ENCODE measurements at places on chromosomes 16 and 17.

DNA sequence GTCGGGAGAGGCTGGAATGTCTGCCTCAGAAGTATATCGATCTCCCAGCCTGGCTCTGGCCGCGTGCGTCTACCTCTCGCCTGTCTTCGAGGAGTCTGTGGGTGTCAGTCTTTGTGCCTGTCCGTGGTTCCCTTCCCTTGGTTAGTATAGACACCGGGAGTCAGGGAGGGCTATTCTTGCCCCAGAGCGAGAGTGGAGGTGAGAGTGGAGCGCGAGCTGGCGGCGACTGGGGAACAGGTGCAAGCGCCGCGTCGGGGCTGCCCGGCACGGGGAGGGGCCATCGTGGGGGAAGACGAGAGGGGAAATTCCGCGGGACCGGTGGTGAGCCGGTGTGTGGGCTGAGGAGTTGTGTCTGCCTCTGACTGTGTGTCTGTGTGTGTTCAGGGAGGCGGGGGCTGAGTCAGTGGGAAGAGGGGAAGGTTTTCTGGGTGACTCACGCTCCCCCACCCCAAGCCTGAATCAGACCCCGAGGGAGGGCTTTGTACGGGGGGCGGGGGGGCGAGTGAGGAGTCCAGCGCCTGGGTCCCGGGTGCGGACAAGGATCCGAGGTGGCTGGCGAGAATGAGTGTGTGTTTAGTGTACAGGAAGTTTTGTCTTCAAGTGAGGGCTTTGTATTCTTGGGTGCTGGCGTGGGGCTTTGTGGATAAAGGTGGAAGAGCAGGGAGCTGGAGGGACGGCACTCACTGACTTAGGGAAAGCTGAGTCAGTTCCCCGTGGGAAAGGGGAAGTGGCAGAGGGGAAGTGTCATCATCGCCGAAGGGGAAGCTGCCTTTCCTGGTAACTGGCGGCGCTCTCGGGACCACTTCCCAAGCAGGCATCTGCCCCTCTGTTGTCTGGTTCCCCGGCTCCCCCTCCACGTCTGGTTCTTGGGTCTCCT is 8.6 kb downstream of the KDM6B start:
- peak; percentile 97 for DNase-seq

- no peak for DNase-seq
Observed at GRCh38 chr17:56486732-56487131, 106.8 kb upstream of the NOG start.

- no peak for DNase-seq
Observed at GRCh38 chr17:81601525-81602120, 35.3 kb downstream of the NPLOC4 start.

GRCh38 chr16:53058441-53058840 is 3.6 kb downstream of the CHD9 start:
- DNase-seq = no peak

DNA sequence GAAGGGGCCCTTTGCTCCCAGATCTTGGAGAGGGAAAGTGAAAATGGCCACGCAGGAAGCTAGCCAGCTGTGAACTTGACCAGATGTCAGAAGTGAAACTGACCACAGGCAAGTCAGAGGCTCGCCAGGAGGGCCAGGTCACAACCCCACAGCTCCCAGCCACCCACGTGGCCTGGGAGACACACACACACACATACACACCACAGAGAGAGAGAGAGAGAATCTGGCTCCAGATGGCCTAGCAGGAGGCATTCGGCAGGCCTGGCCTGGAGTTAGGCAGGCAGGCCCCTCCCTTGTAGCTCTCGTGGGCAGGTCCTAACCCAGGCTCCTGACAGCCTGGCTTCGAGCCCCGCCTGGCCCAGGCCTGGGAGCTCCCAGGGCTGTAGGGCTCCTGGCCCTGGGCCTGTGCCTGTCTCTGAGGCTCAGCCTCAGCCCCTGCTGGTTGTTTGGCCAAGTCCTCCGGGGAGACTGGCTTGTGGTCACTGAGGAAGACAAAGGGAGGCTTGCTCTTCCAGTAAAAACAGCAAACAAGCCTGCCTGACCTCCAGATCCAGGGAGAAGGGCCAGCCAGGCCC is 20.2 kb downstream of the NGFR start:
- DNase-seq = no peak

DNA sequence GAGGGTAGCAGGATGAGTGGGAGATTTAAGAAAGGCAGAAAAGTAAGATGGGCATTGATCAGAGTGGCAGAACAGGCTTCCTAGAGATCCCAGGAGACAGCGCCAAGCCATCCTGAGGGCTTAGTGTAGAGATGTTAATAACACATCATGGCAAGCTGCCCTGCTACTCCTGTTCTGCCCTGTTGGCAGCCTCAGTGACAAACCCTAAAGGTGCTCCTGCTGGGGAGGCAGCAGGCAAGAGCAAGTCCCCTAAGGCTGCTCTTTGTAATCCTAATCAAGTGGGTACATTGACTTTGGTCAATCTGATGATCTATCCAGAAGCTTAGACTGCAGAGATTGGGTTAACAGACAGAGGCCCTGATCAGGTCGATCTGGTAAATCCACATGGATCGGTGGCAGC is 16.3 kb downstream of the ANKFN1 start:
- no peak for DNase-seq

GRCh38 chr17:76131051-76131691 is 9.9 kb downstream of the FOXJ1 start:
- no peak for DNase-seq

GRCh38 chr16:2900526-2901075 is 11.1 kb upstream of the FLYWCH1 start:
- DNase-seq = no peak

- no peak for DNase-seq
Observed at GRCh38 chr16:88010343-88010967, 59.2 kb downstream of the BANP start.

GRCh38 chr16:9476744-9477143 is 385.3 kb downstream of the HAPSTR1 start:
- no peak for DNase-seq

- DNase-seq = no peak
Observed at GRCh38 chr16:83215406-83216001, 588.7 kb downstream of the CDH13 start.

DNA sequence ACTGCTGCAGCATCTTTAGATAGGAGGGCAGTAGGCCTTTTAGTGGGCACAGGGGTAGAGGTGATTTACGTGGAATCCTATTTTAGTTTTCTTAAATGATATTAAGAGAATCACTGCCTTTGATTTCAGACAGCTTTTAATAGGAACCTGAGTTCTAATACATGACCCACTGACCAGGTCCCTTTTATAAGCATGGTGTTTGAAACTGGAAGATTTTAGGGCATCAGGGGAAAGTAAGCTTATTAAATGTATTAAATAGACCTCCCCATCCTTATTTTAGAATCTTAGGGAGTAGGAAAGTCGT is 2.0 kb downstream of the MSL1 start:
- DNase-seq = no peak

- DNase-seq = no peak
Observed at GRCh38 chr17:17186551-17187505, 19.3 kb downstream of the PLD6 start.

DNA sequence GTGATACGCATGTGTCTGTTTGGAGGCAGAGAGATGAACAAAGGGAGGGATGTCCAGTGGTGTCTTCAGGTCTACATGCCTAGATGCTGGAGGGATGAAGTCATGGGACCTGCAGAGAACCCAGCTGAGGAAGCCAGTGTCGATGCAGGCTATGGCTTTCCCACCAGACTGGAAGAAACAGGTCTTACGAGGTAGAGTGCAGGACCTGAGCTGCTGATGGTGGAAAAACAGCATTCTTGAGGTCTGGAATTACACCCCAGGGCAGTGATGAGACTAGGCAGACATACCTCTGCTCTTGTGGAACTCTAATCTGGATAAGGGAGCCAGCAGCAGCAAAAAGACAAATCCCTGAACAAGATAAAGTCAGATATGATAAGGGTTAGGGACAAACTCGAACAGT is 37.4 kb downstream of the ARSG start:
- no peak for DNase-seq

- no peak for DNase-seq
Observed at GRCh38 chr17:27834571-27834970, 34.2 kb upstream of the NOS2 start.

GRCh38 chr17:2453866-2454265 is 53.0 kb upstream of the MNT start:
- DNase-seq = no peak

GRCh38 chr16:22004341-22004740 is 3.4 kb upstream of the PDZD9 start:
- no peak for DNase-seq

GRCh38 chr16:56480776-56481467 is 29.6 kb downstream of the OGFOD1 start:
- DNase-seq = no peak

DNA sequence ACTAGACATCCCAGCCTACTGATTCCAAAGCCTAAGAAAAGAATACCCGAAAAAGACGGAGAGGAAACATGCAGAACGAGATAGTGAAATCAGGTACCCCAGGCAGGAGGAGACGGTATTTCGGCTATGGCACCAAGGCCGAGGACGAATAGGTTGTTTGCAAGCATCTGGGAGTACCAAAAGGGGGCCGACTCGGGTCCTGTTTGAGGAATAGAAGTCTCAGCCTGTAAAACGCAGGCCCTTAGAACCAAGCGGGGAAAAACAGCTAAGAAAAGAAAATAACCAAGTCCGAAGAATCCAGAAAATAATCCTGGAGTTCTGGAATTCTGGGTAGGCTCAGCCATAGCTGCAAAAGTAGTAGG is 537 bp downstream of the SLC35B1 start:
- no peak for DNase-seq

GRCh38 chr16:85085721-85086120 is 26.6 kb downstream of the CIBAR2 start:
- DNase-seq = no peak

GRCh38 chr16:47976636-47977210 is 179.1 kb downstream of the ABCC12 start:
- no peak for DNase-seq

DNA sequence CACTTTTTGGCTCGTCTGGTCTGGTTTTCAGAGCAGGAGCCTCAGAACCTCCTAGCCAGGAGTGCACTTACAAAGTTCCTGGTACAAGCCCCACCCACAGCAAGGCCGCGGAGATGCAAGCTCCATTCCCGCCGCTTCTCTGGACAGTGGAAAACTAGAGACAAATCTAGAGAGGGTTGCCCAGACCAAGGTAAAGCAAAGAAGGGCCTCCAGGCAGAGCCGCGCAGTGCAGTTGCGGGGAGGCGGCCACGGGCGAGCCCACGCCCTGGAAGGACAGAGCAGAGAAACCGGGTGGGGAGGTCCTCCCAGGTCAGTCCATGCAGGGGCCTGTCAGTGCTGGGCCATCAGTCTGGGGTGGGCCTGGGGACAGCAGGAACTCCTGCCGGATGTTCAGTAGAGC is 11.0 kb upstream of the OSGIN1 start:
- DNase-seq = no peak

DNA sequence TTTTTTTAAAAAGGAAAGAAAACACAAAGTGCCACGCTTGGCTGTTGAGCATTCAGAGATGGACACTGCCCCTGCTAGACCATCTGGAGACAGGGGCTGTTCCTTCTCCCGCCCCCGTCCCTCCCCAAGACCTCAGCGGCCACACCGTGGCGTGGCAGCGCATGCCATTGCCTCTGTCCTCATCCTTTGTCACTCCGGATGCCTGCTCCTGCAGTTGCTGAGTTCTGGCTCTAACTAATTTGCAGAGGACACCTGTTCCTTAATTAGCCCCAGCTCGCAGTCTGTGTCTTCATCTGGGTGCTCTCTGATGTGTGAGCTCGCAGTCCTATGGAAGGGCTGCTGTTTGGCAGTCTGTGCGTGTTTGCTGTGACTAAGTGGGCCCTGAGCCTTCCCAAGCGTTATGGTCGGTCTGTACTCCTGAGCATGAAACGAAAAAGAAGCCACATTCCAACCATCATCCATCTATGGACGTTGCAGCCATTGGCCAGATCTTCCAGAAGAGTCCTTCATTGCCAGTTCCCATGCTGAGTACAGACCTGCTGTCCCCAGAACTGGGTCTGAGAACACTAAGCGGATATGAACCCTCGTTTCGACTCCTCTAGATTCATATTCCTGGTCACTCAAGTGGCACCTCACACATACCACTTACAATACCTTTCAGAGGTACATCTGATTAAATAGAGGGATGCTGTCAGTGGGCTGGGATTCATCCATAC is 40.9 kb upstream of the NAT9 start:
- no peak for DNase-seq

GRCh38 chr17:28972437-28972836 is 21.1 kb upstream of the PHF12 start:
- DNase-seq = no peak

DNA sequence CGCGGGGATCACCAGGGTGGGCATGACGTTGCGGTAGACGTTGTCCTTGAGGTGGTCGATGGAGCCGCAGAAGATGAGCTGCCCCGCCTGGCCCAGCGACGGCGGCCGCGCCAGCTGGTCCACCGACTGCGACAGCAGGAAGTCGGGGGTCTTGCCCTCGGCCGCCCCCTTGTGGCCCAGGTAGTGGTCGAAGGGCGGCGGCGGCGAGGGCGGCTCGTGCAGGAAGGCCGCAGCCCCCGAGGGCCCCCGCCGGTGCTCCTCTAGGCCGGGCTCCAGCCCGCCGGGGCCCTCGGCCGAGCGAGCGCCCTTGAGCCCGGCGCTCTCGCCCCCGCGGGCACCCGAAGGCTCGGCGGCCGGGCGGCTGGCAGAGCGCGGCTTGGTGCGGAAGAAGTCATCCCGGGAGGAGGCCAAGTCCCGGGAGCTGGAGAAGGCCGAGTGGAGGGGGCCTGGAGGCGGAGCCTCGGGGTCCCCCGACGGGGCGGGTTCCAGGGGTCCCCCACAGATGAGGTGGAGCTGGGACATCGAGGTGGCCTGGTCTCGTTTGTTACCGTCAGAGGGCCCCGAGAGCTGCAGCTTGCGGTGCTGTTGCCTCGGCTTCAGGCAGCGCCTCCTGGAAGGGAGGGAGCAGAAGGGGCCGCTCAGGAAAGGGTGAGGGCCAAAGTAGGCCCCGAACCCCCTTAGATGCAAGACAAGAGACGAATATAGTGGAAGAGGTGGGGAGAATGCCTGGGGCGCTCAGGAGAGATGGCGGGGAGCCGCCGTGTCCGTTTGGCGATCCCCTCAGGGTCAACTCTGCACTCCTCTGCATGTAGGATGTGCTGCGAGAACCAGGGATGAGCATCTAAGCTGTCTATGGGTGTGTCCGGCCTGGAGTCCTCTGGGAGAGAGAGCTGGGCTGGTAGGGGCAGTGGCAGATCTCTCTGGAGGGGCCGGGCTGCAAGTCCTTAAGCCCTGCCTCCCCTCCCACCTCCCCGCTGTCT is 8.8 kb downstream of the FAM171A2 start:
- DNase-seq = peak; percentile 32

Data from activated naive CD8-positive, alpha-beta T cell treated with anti-CD3 and anti-CD28 coated beads, Interleukin-2, amount 50 U/mL, for 16 hours (primary cell).